KBM-7 (cell line): ENCODE measurements at places on chromosomes 12 and 14.
A peak's percentile ranks its signal among the peaks of the same experiment; 100 is the strongest.

DNA sequence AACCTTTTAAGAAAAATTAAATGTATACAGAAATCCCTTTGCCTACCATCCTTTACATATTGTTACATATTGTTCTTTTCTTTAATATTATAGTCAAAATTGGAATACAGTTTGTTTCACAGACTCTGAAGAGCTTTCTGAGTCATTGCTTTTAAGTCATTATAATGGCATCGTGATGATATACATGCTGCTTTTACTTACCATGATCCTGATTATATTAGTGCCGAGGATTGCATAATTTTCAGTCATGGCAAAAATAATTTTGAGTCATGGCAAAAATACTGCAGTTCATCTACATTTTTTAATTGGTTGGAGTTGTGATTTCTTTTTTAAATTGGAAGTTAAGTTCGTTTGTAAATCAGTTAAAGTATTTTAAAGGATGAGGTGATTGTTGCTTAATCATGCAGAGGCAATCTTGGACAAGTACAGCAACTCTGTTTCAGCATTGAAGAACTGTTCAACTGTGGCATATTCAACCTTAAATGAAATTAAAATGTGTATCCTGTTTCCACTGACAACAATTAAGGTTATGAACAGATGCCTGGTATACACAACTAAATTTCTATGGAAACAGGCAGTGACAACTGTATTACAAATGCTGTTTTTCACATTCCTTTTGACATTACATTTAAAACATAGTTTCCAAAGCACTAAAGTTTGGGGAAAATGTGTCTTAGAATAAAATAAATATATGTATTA, 142.3 kb downstream of the PCNX1 start:
- no peak for DNase-seq

DNA sequence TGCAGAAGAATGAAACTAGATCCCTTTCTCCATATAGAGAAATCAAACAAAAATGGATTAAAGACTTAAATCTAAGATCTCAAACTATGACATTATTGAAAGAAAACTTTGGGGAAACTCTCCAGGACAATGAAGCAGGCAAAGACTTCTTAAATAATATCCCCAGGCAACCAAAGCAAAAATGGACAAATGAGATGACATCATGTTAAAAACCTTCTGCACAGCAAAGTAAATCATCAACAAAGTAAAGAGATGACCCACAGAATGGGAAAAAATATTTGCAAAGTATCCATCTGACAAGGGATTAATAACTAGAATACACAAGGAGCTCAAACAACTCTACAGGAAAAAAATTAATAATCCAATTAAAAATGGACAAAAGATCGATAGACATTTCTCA, 101.0 kb downstream of the RALGAPA1 start:
- no peak for DNase-seq

- DNase-seq: no peak
Measured at GRCh38 chr12:121918679-121919038, 267 bp downstream of the CFAP251 start.

- no peak for DNase-seq
Measured at GRCh38 chr12:100986595-100987547, 192.3 kb downstream of the ANO4 start.

GRCh38 chr12:119229837-119230236, 51.1 kb downstream of the HSPB8 start:
- DNase-seq: peak; percentile 8

GRCh38 chr14:101062601-101063000, 159.1 kb upstream of the RTL1 start:
- no peak for DNase-seq

- no peak for DNase-seq
Measured at GRCh38 chr14:44271637-44272036, 235.4 kb downstream of the FSCB start.

DNA sequence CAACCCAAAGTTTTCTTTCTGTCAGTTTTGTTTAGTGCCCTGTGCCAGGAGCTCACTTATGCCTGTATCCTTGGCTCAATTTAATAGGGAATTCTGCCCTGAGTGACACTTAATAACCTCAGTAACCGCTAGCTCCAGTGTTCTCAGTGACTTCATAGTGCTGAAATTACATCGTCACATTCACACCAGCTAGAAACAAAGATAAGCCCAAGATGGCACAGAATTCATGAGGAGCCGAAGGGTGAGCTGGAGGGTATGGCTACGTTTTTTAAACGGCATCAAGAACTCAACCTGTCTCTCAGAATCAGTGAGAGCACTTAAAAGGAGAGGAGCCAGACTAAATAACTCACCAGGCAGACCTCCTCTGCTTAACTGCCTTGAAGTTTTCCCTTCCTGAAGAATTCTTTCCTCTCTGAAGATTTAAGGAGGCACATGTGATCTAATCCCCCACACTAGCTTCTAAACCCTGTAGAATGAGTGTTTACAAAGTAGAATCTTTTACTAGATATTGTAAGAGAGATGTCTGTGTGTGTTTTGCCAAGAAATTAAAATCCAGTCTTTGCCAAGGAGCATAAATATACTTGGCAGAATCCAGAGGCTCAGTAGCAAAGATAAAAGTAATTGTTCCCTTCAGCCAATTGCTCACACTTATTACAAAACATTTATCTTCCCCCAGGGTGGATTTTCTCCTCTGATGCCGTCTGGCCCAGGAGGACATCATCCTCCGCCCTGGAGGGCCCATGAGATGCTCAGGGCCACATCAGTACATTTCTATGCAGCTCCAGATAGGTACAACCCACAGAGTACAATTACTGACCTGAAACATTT, 37.3 kb downstream of the PTGER2 start:
- DNase-seq: no peak

DNA sequence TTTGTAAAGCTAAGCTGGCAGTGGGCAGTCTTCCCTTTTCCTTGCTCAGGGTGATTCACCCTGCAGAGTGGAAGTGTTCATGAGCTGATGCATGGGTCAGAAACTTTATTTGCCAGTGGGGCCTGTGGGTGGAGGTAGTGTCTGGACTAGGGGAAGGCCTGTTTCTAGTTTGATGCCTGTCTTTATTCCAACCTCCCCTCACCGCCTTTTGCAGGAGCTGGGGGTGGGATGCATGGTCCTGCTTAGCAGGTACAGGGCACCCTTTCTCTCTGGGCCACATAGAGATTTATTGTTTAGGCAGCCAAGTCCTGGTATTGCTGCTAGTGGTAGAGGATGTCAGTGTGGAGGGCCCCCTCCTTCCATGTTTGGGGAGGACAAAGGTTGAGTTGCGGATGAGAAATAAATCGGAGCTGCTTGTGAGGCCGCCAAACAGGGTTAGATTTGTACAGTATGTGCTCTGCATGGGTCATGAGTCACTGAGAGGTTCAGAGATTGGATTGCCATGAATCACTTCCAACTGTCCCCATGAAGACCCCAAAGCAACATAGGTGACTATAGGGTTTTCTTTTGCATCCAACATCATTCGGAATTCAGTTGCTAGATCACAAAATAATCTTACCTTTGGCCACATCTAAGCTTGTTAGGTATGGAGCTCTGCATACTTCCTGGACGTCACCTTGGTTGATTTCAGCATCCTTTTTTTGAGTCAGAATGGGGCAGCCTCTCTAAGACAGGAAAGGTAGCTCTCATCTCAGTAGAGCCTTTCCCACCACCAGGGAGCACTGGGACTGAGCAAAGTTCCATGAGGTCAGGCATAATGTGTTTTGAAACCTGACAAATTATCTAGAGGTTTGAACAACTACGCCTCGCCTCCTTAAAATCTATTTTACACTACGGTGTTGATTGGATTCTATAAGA, 8.8 kb downstream of the SMOC1 start:
- no peak for DNase-seq
